ENCODE measurements at places on chromosomes 2 and 18.
A peak's percentile ranks its signal among the peaks of the same experiment; 100 is the strongest.

DNA sequence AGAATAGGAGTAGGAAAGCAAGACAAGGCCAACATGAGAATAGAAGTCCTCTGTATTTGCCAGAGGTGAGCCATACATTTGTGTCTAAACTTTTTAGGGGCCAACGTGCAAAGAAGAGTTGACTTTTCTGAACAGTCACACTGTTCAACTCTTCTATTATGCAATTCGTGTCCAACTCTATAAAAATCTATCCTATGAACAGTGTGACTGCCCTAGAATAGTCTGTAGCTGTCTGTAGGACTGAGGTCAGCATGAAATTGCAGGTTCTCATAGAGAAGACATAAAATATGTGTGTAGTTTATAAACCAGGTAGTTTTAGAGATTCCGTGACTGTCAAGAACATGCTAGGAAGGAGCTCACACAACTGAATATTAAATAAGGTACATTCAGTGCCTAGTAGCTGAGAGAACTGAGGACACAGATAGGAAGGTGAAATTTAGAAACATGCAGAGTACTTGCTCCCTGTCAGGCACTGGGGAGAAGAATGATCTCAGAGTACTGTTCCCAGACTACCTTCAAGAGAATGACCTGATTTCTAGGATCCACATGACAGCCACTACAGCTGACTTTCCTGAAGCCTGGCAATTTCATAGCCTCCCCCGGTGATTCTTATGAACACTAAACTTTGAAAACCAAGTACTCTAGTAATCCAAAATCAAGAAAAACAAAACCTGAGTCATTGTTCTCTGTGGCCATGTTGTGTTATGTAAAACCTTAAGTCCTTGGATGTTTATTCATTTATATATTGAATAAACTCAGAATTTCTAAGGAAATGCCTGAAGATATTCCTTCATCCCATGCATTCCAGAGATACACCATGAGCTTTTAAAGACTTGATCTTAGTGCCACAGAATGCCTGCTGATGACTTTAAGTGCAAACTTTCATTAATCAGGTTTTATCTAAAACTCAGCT lies 201.5 kb upstream of the BOD1L2 start:
- no peak for DNase-seq

- no peak for DNase-seq
These were observed 378.9 kb downstream of the GRB14 start for GRCh38 chr2:164242409-164242808.

DNA sequence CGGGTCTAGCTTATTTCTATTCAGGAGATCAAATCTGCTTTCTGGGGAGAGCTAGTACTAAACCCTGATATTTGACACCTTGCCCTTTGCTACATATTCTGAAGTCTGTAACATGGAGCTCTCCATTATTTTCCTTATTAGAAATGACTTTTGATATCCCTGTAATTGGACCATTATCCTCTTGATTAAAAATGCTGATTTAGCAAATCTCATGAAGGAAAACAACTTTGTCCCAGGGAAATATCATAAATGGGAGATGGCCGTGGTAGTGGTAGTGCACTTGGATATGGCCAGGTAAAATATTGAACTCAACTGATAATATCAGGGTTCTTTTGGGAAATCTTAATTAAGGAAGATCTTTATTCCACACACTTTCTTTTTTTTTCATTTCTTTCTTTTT lies 326.5 kb downstream of the RPRM start:
- DNase-seq = no peak

GRCh38 chr2:126978333-126978732 lies 79.6 kb downstream of the TEX51 start:
- DNase-seq = no peak

DNA sequence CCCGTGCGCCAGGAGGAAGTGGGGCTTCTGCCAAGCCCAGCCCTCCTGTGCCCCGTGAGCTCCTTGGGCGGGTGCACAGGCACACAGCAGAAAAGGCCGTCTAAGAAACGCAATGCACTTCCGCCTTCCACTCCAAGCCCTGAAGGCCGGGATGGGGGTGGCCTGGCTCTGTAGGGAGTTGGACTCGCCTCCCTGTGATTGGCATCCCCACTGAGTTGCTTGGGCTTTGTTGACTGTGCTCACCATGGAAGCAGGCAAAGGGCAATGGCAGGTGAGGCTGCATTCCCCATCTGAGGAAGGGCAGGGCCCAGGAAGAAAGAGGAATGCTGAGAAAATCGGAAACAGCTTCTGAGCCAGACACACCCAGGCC lies 66.8 kb downstream of the CRACDL start:
- peak; percentile 28 for DNase-seq

- no peak for DNase-seq
These were observed 120.0 kb downstream of the COL6A3 start for GRCh38 chr2:237293978-237294377.

Measured in myocyte (in vitro differentiated cells).